Retina (tissue), 1 donor: ENCODE measurements at places on chromosomes 1 and 21.

- no peak for DNase-seq
Observed at GRCh38 chr1:81174811-81175476, 625.8 kb upstream of the ADGRL2 start.

- no peak for DNase-seq
Observed at GRCh38 chr1:61556631-61557030, 168.3 kb downstream of the TM2D1 start.

DNA sequence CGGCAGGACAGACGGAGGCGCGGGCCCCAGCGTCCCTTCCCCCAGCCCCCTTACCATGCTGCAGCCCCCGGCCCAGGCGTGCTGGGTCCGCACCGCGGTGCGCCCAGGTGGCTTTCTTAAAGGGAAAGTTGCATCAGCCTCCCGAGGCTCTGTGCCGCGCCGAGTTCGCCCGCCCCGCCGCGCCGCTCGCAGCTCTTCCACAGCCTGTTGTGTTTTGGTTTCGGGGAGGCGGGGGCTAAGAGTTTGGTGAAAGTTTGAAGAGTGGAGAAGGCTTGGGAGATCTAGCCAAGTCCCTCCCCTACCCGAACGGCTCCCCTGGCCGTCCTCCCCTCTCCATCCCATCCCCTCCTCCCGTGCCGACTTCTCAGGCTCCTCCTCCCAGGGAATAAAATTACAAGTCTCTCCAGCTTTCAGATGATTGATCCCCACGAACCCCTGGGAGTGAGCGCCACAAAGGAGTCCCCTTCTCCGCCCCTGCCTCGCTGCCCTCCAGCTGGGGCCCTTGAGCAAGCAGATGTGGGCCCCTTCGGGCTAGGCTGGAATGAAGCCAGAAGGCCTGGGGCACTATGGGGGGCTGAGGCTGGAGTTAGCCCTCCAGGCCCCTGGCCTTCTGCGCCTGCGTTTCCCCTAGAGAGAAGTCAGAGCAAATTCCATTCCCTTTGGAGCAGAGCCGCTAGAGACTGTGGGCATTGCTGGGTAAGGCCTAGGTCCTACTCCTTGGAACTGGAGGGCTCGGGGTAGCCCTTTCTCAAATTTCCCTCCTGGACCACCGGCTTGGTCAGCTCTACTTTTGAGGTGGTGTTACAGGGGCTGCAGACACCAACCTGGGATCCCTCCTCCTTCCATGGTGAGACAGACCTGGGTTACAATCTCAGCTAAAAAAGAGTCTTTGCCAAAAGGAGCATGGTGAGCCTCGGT lies at the start of gene SLC6A9:
Gene SLC6A9 (minus strand): TSS at position 211 of the 918 bp plus-strand sequence. CDS start 7,185 bp downstream, outside the sequence.
- peak; percentile 69 for DNase-seq

DNA sequence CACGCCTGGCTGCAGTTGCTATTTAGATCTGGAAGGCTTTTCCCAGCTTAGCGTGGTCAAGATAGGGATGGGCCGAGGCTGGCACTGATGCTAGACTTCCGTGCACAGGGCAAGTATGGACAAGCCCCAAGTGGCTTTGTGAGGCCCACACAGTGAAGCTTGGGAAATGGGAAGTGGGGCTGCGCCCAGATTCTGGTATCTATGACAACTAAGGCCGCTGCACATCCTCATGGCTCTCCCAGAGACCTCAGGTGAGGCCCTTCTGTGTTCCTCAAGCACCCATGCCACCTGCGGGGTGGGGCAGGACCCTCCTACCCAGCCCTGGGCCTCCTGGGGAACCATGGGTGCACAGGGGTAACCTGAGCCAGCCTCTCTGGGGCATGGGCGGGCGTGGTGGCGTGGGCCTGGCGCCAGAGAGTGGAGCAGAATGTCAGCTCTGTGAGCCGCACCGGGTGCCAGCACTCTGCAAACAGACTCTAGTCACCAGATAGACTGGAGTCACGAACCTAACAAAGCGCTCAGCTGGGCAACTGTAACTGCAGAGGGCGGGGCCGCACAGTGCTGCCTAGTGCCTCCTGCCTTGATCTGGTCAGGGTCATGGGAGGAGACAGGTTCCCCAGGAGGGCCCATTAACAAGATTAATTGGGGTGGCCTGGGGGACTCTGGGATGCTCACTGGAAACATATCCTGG lies 46.4 kb downstream of the ELF3 start:
- DNase-seq: no peak

DNA sequence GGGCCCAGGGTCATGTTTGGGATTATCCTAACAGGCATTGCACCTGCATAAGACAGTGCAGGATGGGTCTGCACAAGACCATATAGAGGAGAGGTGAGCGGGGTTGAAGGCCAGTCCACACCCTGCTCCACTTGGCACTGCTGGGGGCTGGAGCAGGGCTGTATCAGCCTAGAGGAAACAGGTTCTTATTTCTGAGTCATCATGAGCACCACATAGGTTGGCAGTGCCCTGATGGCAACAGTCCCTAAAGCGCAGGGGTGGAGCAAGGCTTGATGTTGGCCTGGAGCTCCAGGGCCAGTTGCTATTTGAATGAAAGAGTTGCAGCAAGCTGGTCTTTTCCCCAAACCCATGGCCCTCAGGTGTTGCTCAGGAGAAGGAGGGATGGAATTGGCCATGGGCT lies 29.8 kb upstream of the BMP8B start:
- DNase-seq: no peak

- DNase-seq: no peak
Observed at GRCh38 chr21:39336457-39337008, 12.4 kb downstream of the HMGN1 start.

GRCh38 chr21:9730866-9731265 lies 790.5 kb upstream of the TPTE start:
- DNase-seq: no peak

- DNase-seq: no peak
Observed at GRCh38 chr21:42624095-42624790, 29.2 kb upstream of the PDE9A start.
